ENCODE measurements at places on chromosomes 12 and 14. TPM values are rescaled to one million over a fixed set of nuclear protein-coding genes. Genes with fewer than 3 reads are reported as not detected.

GRCh38 chr12:95517246-95517645 is 34.0 kb downstream of the USP44 start:
- peaks cover 6% of the 10 kb centered on the region for H3K36me3 ChIP-seq
- DNase-seq, result no peak
- H3K4me1 ChIP-seq, result no peaks in the 10 kb centered on the region
- H3K27ac ChIP-seq, result no peak overlapping the region
- H3K4me3 ChIP-seq, result no peak overlapping the region

- peaks cover 23% of the 10 kb centered on the region for H3K27me3 ChIP-seq
- no peak overlapping the region for H3K27ac ChIP-seq
- no peaks in the 10 kb centered on the region for H3K36me3 ChIP-seq
- H3K4me1 ChIP-seq, result no peaks in the 10 kb centered on the region
- no peak for DNase-seq
- no peak overlapping the region for H3K4me3 ChIP-seq
These were observed 46.5 kb downstream of the NR1H4 start for GRCh38 chr12:100520048-100520769.

- DNase-seq, result no peak
- peaks cover 73% of the 10 kb centered on the region for H3K27me3 ChIP-seq
- H3K4me3 ChIP-seq, result no peak overlapping the region
- no peaks in the 10 kb centered on the region for H3K4me1 ChIP-seq
These were observed 145.9 kb upstream of the VASH1 start for GRCh38 chr14:76615331-76615730.

- no peak for DNase-seq
- no peak overlapping the region for H3K4me3 ChIP-seq
- H3K36me3 ChIP-seq, result no peaks in the 10 kb centered on the region
- peaks cover 18% of the 10 kb centered on the region for H3K27me3 ChIP-seq
These were observed 8.3 kb downstream of the PROX2 start for GRCh38 chr14:74867673-74868072.

- no peak overlapping the region for H3K27ac ChIP-seq
- no peak overlapping the region for H3K4me3 ChIP-seq
- no peaks in the 10 kb centered on the region for H3K36me3 ChIP-seq
- DNase-seq, result no peak
- no peaks in the 10 kb centered on the region for H3K4me1 ChIP-seq
These were observed 211.3 kb downstream of the AACS start for GRCh38 chr12:125276567-125276966.

GRCh38 chr12:81573228-81573627 is 185.9 kb downstream of the PPFIA2 start:
- no peaks in the 10 kb centered on the region for H3K36me3 ChIP-seq
- no peak for DNase-seq
- H3K27ac ChIP-seq, result no peak overlapping the region
- no peak overlapping the region for H3K4me3 ChIP-seq

DNA sequence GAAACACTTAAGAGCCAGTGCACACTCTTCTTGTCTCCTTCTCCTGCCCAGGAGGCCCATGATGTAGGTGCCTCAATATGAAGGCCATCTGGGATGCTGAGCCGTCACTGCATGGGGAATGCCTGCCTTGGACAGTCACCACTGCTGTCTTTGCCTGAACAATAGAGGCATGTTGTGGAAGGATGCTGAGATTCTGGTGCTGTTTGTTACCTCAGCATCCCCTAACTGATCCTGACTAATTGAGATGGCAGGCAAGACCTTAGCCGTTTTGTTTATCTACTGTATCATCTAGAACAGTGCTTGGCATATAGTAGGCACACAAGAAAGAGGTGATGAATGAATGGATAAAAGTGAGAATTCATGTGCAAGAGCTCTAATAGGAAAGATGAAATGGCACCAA is 253.5 kb downstream of the GLT1D1 start:
- no peaks in the 10 kb centered on the region for H3K4me1 ChIP-seq
- peaks cover 16% of the 10 kb centered on the region for H3K27me3 ChIP-seq
- no peak for DNase-seq

- H3K4me1 ChIP-seq, result peaks cover 23% of the 10 kb centered on the region
- peak overlapping the region; percentile 91 for H3K4me3 ChIP-seq
- DNase-seq, result no peak
- peak overlapping the region; percentile 21 for H3K27ac ChIP-seq
These were observed 764 bp downstream of the DYNLL1 start for GRCh38 chr12:120496413-120497340.

DNA sequence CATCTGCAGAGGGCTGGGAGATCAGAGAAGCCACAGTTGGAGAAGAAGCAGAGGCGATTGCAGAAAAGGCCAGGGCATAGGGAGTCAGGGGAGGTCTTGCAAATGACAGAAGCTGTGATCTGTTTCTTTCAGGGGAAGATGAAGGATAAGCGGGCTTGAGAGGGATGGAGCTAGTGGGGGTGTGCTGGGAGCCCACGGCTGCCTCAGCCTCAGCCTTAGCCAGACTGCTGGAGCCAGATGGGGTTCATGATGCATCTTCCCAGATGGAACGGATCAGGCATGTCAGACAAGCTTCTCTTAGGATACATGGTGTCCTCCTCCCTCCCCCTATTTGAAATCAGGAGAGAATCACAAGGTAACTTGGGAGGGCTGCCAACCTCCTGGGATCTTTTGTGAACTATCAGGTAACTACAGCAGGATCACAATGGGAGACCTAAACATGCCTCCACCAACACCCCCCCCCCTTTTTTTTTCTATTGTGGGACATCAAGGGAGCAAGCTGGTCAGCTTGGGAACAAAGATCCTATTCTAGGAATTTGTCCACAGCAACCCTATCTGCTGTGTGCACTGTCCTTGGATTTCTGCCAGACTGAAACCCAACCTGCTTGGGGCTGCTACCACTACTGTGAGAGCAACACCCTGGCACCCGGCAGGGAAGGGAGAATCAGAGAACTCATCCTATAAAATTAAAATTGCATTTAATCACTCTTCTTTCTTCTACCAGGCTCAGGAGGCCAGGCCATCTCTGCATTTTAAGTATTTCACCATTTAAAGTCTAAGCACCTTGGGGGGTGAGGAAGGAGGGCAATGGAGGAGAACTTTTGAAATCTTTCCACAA is 10.7 kb upstream of the ATP2A2 start:
- peak overlapping the region; percentile 45 for H3K27ac ChIP-seq
- H3K4me1 ChIP-seq, result peaks cover 34% of the 10 kb centered on the region
- peak; percentile 74 for DNase-seq
- no peaks in the 10 kb centered on the region for H3K36me3 ChIP-seq

The CLEC2B gene
- 3.9 TPM for total RNA-seq

The DPF3 gene
- not detected for total RNA-seq

The SLC2A13 gene
- 1.0 TPM for total RNA-seq

The SLC35F4 gene
- total RNA-seq, result not detected

The NID2 gene
- total RNA-seq, result not detected

The PZP gene
- not detected for total RNA-seq

The IFI27 gene
- 1.1 TPM for total RNA-seq

The TEP1 gene
- total RNA-seq, result 18.4 TPM

The KLRG1 gene
- 0.90 TPM for total RNA-seq

The ZFYVE1 gene
- total RNA-seq, result 8.8 TPM

The SLC6A12 gene
- not detected for total RNA-seq

All from PC-9 (cell line).